ENCODE measurements at places on chromosomes 4 and X.
A peak's percentile ranks its signal among the peaks of the same experiment; 100 is the strongest.

DNA sequence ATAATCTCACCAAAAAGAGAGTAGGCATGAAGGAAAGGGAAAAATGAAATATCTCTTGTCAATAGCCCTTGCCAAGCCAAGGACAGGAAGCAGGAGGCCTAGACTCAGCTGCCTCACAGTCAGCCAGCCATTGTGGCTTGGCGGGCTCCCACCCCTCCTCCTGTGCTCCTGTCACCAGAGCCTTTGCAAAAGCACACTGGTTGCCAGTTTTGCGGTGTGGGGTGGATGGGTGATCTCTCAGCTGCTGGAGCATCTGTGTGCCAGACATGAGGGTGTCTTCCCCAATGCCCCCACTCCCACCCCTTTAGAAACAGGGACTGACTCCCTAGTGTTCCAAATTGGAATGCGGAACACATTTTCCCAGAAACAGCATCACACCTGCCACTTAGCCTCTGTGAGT, 26.1 kb downstream of the ARHGEF6 start:
- DNase-seq: no peak

GRCh38 chrX:148037020-148037419, 55.9 kb downstream of the FMR1NB start:
- no peak for DNase-seq

DNA sequence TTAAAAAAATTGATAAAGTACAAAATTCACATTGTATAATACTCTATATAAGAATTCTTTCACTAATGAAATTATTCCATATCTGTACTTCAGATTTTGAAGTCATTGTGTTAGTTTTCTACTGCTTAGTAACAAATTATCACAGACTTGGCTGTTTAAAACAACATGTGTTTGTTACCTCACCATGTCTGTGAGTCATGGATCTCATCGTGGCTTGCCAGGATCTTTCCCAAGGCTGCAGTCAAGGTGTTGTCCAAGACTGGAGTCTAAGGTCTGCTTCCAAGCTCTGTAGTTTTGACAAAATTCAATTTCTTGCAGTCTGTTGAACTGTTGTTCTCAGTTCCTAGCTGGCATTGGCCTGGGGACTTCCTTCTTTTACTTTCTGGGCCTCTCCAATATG, 1286.9 kb downstream of the ADGRL3 start:
- DNase-seq: no peak

DNA sequence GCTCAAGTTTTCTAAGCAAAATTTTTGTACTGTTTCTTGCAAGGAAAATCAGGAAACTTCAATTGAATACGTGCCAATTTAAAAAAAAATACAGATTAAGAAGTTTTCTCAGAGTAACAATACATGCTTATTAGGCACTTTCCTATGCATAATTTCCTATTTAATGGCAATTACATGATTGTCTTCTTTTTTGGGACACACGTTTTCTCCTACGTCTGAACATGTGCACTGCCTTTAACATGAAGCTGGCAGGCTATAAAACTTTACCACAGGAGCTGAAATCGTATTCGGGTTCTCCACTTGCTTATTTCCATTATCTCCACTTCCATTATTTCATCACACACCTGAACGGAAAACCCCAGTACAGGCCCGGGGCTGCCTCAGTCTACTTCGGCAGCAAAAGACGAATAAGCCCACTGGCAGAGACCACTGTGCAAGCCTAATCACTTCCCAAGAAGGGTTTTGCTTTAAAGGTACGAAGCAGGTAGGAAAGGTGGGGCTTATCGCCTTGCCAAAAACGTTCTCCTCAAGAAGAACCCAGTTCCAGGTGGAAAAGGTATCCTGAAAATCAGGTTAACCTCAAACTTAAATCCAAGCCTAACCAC, 575 bp downstream of the RCHY1 start:
- no peak for DNase-seq

DNA sequence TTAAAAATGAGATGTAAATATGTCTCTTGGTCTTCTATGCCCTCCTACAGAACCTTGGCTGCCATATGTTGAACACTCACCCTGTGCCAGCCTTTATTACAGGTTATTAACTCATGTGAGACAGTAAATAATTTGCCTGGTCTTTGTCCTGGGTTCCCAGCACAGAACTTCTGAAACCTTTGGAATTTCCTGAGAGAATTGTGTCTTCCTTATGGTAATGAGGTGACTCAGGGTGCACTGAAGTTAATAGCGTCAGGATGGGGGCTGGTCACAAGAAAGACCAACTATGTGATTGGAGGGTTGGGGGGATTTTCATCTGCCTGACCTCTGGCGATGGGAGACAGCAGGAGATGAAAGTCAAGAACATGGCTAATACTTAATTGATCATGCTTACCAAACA, 289.8 kb upstream of the STS start:
- no peak for DNase-seq

DNA sequence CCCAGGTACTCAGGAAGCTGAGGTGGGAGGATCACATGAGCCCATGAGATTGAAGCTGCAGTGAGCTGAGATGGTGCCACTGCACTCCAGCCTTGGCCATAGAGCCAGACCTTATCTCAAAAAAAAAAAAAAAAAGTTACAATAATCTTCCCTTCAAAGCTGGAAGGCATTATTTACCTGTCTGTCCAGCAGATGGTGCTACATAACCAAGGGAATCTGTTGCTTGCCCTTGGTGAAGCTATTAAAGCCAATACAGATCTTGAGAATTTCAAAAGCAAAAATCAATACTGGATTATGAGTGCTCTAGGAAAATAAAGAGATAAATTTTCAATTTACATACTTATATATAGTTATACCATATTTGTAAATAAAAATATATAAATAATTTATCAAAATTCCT, 25.9 kb downstream of the PKD2 start:
- peak; percentile 39 for DNase-seq

GRCh38 chr4:187283201-187283955, 559.7 kb upstream of the FAT1 start:
- DNase-seq: no peak

- no peak for DNase-seq
Measured at GRCh38 chr4:41400296-41400695, 137.7 kb upstream of the LIMCH1 start.

DNA sequence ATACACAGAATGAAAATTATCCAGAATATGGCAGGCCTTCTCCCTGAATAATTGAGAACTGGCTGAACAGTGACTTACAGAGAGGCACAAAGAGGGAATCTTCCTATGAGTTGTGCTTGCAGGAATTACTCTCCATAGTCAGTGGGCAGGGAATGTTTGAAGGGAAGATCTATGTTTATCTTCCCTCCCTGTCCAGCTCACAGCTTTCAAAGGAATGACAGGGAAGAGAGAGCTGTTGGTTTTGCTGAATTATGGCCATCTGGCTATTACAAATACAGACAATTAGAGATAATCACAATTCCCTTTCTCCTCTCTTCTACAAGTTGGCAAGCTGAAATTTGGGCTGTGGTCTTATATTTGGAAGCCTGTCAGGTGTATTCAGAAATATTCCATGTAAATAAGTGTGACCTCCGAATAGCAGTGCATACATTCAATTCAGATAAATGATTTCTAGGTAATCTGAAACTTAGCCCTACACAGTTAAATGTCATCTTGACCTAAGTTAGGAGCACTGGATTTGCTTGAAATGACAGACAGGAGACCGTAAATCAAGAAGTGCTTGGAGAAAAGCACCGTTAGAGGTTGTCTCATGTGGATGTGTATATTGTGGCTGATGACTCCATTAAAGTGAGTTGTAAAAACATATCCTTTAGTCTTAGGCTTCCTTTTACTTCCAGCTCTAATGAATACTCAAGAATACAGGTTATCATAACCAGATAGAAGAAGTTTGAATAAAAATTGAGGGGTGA, 136.8 kb downstream of the C4orf33 start:
- DNase-seq: no peak

GRCh38 chr4:41537292-41537890, 566 bp upstream of the LIMCH1 start:
- DNase-seq: no peak

DNA sequence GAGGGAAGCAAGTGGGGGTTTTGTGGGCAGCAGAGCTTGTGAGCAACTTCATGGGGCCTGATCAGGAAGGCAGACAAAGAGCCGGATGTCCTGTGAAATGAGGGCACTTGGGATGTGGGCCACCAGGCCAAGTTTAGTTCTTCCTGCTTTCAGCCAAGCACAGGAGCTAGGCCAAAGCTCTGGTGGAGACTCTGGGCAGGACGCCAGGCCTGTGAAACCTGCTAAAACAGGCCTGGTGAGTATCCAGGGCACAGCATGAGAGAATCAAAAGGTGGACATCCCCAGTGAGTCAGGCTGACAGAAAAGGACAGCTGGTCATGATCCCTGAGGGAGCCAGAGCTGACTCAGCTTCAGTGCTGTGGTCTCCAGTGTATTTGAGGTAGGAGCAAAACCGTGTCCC, 95.7 kb downstream of the NPNT start:
- DNase-seq: no peak

DNA sequence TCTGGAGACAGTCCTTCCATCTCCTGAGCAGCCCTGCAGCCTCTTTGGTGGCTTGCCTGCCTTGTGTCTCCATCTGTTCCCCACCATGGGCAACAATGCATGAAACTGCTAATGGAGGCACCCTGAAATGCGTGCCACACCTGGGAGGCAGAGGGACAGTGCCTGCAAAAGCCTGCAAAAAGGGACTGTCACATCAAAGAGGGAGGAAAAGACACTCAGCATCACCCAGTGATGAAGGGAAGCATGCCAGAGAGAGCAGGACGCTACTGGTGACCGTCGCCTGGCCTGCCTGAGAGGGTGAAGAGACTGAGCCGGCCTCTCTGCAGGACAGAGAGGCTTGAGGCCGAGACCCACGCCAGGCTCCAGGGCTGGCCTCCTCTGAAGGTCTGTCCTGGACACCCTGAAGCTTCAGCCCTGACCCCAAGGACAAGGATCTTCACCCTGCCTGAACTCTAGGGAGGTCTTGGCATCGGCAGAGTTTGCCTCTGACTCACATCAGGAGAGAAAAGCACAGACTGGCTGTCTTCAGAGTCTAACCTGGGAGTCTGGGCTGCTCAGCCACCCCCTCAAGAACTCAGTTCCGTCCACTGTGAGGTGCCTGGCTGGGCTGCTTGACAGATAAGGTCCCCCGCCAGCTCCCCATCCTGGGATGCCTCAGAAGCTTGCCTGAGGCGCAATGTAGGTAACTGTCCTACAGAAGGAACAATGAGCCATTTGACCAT, 8.1 kb downstream of the ACSL1 start:
- no peak for DNase-seq

- no peak for DNase-seq
Measured at GRCh38 chrX:37638047-37638446, 47.5 kb upstream of the XK start.

GRCh38 chrX:31459361-31459760, 387.5 kb upstream of the FTHL17 start:
- no peak for DNase-seq

- no peak for DNase-seq
Measured at GRCh38 chr4:15884666-15885065, 53.9 kb downstream of the FGFBP1 start.

DNA sequence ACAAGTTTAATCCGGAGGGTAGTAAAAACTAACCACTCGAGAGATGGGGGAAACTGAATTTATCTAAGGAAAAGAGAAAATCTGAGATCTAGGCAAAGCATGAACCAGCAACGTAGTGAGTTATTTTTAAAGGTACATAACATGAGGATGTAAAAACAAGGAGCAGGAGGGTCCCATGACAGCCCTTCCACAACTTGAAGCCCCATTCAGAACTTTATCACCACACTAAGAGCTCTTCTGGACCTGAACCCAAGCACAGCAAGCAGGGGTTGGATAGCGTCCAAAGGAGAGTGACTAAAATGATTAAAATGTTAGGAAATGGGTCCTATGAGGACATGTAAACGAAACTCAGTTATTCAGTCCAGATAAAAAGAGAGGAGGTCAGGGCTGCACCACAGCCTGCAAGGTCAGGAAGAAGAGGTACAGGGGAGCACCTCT, 16.2 kb downstream of the SH3RF1 start:
- DNase-seq: peak; percentile 53

GRCh38 chr4:89245459-89245858, 62.1 kb downstream of the GPRIN3 start:
- DNase-seq: no peak

DNA sequence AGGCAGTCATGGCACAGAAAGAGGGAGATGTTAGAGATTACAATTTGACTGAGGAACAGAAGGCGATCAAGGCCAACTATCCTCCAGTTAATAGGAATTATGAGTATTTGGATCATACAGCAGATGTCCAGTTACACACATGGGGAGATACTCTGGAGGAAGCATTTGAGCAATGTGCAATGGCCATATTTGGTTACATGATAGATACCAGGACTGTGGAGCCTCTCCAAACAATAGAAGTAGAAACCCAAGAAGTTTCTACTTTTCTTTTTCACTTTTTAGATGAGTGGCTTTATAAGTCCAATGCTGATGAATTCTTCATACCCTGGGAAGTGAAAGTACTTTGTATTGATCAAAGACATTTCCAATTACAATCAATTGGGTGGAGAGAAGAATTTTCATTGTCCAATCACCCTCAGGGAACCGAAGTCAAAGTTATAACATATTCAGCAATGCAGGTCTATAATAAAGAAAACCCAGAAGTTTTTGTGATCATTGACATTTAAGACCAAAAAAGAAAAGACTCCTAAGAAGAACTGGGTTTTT, 139.1 kb downstream of the MAB21L2 start:
- DNase-seq: no peak

- DNase-seq: no peak
Measured at GRCh38 chr4:52010986-52011385, 9.2 kb downstream of the LRRC66 start.

DNA sequence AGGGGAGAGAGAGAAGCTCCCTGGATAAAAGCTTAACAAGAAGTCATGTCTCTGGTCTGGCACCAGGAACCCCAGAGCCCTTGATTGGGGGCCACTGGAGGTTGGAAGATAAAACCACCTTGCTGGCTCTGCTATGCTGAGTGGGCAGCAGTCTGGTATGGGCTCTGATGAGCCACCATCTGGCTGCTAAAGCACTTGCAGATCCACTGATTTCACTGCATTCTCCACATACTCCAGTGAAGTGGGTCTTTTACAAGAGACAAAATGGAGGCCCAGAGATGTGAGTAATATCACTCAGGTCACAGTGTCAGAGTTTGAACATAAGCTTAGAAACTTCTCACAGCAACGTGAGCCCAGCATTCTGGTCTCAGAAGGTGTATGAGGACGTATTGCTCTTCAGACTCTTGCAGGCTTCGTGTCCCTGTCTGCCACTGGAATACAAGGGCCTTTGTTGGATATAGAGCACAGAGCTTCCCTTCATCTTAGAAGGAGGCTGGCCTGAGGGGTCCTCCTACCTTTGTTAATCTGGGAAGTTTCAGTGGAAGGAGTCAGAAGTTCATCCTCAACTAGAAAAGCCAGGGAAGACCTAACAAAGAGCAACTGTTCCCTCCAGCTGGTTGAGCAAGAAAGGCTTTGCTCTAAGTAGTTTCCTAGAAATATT, 11.8 kb downstream of the CLDN2 start:
- DNase-seq: no peak

DNA sequence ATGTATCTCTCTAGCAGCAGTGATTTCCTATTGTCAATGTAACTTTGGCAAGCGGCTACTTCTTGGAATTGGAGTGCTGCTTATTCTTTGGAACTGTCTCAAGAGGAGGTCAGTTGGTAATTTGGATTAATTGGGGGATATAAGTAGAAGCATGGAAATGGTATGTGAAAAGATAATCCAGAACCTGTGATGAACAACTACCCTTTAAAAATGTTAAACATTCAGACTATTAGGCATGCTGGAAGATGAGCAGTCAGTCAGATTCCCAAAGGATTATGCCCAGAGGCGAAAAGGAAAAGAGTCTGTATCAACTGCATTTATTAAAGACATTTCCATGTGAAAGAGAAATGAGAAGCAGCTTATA, 62.5 kb downstream of the SEC24D start:
- DNase-seq: no peak

- no peak for DNase-seq
Measured at GRCh38 chrX:97030947-97031346, 147.2 kb downstream of the RPA4 start.

All from AG04450 (cell line).